ENCODE measurements at places on chromosomes 1 and 21.

GRCh38 chr1:207876131-207876530, 34.8 kb downstream of the CD34 start:
- no peak for DNase-seq

DNA sequence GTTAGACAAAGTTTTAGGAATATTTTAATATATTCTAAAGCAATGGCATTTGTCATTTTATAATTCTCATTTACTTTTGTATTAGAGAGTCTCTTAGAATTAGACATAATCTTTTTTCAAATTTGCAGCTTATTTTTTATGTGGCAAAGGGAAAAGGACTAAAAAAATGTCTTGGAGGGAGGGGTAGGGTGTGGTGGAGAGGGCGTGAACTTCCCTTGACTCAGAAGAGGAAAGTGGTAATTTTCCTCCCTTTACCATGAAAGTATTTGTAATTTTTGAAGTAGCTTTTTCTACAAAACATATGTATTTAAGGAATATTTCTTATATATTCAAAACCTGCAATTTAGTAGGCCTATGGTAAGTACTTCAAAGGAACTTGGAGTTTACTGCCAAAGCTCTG, 6.9 kb upstream of the RABGAP1L start:
- DNase-seq, result no peak

DNA sequence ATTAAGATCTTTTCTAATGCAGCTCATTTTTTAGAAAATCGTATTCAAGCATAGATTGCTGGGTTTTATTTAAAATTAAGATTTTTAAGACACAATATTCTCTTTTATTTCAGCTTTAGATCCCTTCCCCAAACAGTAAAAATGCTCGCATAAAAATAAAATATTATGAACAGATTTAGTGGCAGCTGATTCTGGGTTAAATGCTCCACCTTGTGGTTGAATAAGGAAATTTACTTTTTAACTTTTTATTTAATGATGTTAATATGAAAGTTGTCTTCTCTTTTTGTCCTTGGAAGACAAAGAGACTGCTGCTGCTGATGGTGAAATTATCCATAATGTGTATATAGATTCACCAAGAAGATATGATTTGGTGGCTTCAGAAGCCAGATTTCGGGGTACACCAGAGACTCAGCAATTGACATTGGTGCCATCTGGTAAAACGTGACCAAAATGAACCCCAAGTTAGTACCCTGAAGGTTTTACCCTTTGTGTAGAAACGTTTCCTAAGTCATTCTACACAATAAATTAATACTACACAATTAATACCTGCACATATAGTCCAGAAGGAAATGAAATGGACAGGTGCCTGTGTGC, 128.0 kb downstream of the ADAMTS1 start:
- DNase-seq, result no peak

- no peak for DNase-seq
Observed at GRCh38 chr1:177891809-177892208, 78.0 kb downstream of the SEC16B start.

DNA sequence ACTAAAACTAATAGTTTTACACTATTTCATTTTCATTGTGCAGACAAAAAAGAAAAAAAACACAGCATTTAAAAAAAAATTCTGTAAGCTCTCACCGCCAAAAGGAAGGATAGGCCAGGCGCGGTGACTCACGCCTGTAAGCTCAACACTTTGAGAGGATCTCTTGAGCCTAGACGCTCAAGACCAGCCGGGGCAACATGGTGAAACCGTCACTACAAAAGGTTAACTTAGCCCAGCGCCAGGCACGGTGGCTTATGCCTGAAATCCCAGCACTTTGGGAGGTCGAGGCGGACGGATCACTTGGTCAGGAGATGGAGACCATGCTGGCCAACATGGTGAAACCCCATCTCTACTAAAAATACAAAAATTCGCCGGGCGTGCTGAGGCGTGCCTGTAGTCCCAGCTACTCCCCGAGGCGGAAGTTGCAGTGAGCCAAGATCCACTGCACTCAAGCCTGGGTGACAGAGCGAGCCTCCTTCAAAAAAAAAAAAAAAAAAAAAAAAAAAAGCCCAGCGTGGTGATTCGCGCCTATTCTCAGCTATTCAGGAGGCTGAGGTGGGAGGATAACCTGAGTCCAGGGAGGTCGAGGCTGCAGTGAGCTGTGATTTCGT, 14.3 kb upstream of the SPEN start:
- DNase-seq, result no peak

DNA sequence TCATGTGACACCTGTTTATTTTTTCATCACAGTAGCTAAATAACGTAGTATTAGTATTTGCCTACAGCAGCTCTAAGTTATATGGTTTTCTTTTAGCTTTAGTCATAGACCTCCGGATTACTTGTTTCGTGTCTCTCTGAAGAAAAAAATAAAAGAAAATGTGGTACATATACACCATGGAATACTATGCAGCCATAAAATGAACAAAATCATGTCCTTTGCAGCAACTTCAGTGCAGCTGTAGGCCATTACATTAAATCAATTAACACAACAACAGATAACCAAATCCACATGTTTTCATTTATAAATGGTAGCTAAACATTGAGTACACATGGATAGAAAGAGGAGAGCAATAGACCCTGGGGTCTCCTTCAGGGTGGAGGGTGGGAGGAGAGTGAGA, 142.7 kb downstream of the MAGI3 start:
- DNase-seq, result no peak

DNA sequence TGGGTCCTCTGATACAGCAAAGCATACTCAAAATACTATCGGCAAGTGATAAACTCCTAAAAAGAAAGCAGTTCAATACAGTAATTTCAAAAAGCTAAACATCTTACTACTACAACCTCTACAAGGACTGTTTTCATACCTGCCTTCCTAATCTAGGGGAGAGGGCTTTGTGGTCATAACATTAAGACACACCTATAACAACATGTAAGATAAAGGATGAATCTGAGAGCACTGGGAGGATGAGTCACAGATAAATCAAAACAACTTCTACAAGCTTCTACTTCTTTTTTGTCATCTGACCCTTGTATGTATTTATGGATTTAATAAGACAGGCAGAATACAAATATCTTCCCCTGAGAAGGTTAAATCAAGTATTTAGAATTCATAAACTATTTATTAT, 40.0 kb downstream of the LTN1 start:
- no peak for DNase-seq

Measured in stimulated activated CD8-positive, alpha-beta memory T cell treated with anti-CD3 and anti-CD28 coated beads, Interleukin-7, amount 100 ng/mL, for 1 hour (primary cell).